ENCODE measurements at places on chromosomes 5 and 9. TPM values are rescaled to one million over a fixed set of nuclear protein-coding genes. Genes with fewer than 3 reads are reported as not detected.

ADAMTSL2 gene
- total RNA-seq = 0.17 TPM

- H3K4me1 ChIP-seq = peaks cover 6% of the 10 kb centered on the region
- no peak for DNase-seq
- H3K27ac ChIP-seq = no peak overlapping the region
- H3K4me3 ChIP-seq = no peak overlapping the region
- H3K27me3 ChIP-seq = no peaks in the 10 kb centered on the region
- no peaks in the 10 kb centered on the region for H3K36me3 ChIP-seq
Measured at GRCh38 chr5:138064526-138064925, 19.3 kb upstream of the WNT8A start.

PLAC8L1 gene
- total RNA-seq = 1.4 TPM

IFNA2 gene
- total RNA-seq = not detected

DNA sequence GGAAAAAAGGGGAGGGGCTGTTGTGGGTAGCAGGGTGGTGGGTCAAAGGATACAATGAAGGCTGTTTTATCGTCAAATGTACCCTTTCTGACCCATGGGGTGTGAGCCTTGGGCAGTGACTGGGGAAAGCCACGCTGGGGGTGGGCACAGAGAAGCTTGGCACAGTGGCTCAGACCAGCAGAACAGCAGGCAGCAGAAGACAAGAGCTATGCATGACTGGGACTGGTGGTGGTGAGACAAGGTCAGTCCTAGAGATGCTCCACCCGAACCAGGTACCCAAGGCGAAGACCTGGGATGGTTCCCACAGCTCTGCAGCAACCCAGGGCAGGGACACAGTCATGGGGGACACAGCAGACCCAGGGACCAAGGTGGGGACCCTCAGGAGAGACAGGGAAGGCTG, 38.3 kb downstream of the BICD2 start:
- no peak for DNase-seq
- H3K36me3 ChIP-seq = no peaks in the 10 kb centered on the region
- peaks cover 3% of the 10 kb centered on the region for H3K4me1 ChIP-seq

Measured in activated T-cell treated with anti-CD3 and anti-CD28 coated beads, Interleukin-2, amount 50 U/mL, for 72 hours (primary cell).